Activated CD4-positive, alpha-beta T cell treated with anti-CD3 and anti-CD28 coated beads, Interleukin-2, amount 50 U/mL, for 4 hours (primary cell): ENCODE measurements at places on chromosomes 7 and 10.

DNA sequence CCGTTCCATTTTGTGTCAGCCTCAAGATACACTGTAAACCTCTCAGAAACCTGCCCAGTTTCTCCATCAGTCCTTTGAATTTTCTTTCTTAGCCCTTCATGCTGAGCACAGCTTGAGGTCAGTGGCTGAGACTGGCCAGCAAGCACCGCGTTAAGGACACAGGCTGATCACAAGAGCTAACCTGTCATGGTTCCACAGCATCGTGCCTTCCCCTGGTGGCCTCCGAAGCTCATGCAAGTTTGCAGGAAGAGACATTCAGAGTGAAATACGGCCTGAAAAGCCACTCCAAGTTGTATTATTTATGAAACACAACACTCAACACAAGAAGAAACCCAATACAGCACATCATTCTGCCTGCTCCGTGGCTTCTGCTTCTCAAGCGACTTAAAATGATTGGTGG is 57.0 kb upstream of the PFKP start:
- DNase-seq: no peak

DNA sequence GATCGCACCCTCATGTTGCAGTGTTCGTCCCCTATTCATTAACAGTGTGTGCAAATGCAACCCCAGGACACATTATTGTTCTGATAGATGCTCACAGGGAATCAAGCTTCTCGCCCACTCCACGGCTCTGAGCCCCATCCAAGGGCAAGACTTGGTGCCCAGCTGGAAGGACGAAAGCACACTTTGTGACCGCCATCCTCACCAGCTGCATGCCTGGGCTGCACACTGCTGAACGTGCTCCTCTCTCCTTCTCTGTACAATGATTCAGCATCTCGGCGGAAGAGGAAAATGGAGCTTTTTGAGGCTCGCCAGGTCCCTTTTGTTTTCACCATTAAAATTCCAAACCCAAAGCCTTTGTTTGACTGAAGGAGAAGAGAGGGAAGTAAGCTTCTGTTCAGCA is 41.9 kb downstream of the MKI67 start:
- no peak for DNase-seq

DNA sequence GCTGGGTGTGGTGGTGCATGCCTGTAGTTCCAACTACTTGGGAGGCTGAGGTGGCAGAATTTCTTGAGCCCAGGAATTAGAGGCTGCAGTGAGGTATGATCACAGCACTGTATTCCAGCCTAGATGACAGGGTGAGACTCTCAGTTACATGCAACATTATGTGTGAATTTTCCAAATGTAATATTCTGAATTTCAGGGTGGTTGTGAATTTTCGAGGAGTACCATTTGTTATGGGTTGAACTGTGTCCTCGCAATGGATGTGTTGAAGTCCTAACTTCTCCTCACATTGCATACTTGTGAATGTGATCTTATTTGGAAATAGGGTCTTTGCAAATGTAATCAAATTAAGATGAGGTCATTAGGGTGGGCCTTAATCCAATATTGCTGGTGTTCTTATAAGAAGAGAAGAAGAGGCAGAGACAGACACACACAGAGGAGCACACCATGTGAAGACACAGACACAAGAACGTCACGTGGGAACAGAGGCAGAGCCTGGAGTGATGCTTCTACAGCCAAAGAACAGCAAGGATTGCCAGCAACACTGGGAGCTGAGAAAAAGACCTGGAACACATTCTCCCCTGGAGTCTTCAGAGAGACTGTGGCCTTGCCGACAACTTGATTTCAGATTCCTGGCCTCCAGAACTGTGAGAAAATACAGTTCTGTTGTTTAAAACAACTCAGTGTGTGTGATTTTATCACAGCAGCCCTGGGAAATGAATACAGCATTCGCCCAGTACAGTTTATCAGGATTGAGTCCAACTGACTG is 91.9 kb downstream of the ZNF783 start:
- DNase-seq: no peak

DNA sequence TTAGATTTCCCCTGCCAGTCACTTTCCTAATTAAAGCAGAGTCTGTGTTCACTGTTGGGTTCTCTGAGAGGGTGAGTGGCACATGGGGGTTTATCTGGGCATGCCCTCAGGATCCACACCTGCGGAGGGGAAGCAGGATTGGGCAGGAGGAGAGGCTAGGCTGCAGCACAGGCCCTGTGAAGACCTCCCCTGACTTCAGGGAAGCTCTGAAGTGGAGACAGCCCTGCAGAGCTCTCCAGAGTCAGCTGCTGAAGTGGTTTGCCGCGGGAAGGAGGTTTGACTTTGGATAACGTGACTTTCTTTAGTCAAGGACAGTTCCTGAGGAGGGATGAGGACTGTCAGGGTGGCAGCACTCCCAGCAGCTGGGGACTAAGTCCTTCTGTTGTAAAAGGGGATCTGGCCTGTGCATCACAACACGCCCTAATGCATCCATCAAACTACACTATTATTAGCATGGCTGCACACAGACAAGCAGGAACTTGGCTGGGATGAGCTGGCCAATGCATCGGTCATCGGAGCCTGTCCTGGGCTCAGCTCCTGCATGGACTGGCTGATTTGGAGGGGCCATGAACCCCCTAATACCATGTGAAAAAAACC is 50.9 kb upstream of the LEP start:
- DNase-seq: no peak

GRCh38 chr7:155299535-155300202 is 2.0 kb downstream of the INSIG1 start:
- DNase-seq: no peak
